ENCODE measurements at places on chromosomes 16 and 17. TPM values are rescaled to one million over a fixed set of nuclear protein-coding genes. Genes with fewer than 3 reads are reported as not detected.

- H3K4me3 ChIP-seq = no peak overlapping the region
- no peaks in the 10 kb centered on the region for H3K36me3 ChIP-seq
- H3K27me3 ChIP-seq = no peaks in the 10 kb centered on the region
- no peak for DNase-seq
Measured at GRCh38 chr16:17769065-17769464, 298.3 kb upstream of the XYLT1 start.

DNA sequence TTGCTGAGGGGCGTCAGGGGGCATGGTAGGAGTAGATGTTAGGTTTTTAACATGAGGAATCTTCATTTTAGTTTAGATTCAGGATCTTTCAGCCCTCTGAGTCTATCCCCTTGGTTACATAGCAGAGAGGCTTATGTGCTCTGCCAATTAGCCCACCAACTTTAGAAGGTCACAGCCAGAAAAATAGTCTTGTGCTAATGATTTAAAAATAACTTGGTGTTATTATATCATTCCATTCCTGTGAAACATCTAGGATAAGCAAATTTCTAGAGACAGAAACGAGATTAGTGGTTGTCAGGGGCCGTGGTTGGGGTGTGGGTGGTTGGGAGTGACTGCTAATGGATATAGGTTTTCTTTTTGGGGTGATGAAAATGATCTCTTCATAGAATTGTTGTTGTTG, 183.7 kb downstream of the SNX29 start:
- H3K27ac ChIP-seq = no peak overlapping the region
- no peaks in the 10 kb centered on the region for H3K36me3 ChIP-seq
- DNase-seq = no peak
- H3K4me1 ChIP-seq = no peaks in the 10 kb centered on the region

GRCh38 chr17:34201225-34201624, 53.9 kb upstream of the CCL2 start:
- peaks cover 21% of the 10 kb centered on the region for H3K27me3 ChIP-seq
- no peaks in the 10 kb centered on the region for H3K36me3 ChIP-seq
- DNase-seq = no peak
- H3K4me1 ChIP-seq = no peaks in the 10 kb centered on the region

GRCh38 chr16:78985716-78986605, 614.6 kb downstream of the MAF start:
- no peak for DNase-seq
- H3K36me3 ChIP-seq = no peaks in the 10 kb centered on the region
- no peak overlapping the region for H3K27ac ChIP-seq
- no peak overlapping the region for H3K4me3 ChIP-seq
- H3K4me1 ChIP-seq = no peaks in the 10 kb centered on the region

Gene NDUFAF8
- 106 TPM for polyA plus RNA-seq

GRCh38 chr17:15490634-15491261, 23.3 kb upstream of the CDRT4 start:
- peak overlapping the region; percentile 83 for H3K27ac ChIP-seq
- H3K36me3 ChIP-seq = no peaks in the 10 kb centered on the region
- peaks cover 8% of the 10 kb centered on the region for H3K4me1 ChIP-seq

Gene WSCD1
- 2.0 TPM for polyA plus RNA-seq
